ENCODE measurements at places on chromosomes 4 and X.

GRCh38 chr4:10584042-10584441 lies 100.5 kb downstream of the CLNK start:
- peak; percentile 2 for DNase-seq

GRCh38 chr4:118898684-118899138 lies 10.1 kb downstream of the SYNPO2 start:
- no peak for DNase-seq

DNA sequence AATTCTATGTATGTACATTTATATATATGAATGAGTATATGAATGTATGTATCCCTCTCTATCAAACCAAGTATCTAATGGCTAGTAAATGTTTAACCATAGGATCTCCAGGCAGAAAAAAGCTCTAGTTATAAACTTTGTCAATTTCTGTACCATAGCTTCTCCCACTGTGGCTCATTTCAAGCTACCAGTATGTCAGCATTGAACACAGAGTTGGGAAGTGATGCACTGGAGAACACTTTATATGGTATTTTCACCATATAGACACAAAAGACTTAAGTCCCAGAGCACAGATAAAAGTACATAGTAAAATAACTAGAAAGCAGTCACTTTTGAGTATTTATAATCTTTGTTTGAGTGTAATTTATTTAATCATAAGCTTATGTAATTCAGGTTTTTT lies 53.9 kb upstream of the ATP8A1 start:
- DNase-seq, result no peak

GRCh38 chrX:71910643-71910985 lies at the start of gene NHSL2:
Gene NHSL2, plus strand, starts transcription at chrX:71910845.
- no peak for DNase-seq

GRCh38 chrX:149296092-149296491 lies 209.0 kb downstream of the IDS start:
- DNase-seq, result no peak

DNA sequence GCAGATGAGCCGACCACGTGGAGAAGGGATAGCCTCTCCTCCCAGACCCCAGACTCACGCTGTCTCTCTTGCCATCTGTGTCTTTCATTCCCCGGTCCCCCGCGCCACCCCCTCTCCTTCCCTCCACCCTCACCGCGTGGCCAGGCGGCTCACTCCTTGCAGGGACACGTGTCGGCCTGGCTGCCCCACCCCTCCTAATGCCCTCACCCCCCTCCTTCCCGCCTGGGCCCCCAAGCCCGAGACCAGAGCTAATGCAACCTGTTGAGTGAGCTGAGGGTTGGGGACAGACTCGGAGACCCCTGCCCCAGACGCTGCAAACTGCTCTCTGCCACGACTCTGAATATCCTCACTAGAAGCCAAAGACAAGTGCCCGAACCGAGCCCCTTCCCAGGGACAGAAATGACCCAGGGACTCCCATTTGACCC lies 1.8 kb downstream of the SLC38A5 start:
- DNase-seq, result no peak

- DNase-seq, result no peak
Measured at GRCh38 chrX:45077748-45078424, 122.8 kb downstream of the DIPK2B start.

DNA sequence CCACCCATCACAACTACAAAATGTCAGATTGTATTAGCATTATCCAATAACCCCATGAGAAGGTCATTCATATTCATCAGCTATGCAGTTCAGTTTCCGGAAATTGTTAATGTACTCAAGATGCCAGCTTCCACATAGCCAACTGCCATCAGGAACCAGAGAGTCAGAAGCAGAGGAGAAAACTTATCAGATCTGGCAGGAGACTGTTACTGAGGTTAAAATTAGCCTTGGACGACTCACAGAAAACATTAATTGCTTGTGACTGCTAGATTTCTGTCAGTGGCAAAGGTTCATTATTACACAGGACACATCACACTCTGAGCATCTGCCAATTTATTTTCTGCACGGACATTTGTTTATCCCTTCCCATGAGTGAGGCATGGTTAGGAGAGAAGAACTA lies 352.8 kb downstream of the DHRSX start:
- DNase-seq, result no peak

DNA sequence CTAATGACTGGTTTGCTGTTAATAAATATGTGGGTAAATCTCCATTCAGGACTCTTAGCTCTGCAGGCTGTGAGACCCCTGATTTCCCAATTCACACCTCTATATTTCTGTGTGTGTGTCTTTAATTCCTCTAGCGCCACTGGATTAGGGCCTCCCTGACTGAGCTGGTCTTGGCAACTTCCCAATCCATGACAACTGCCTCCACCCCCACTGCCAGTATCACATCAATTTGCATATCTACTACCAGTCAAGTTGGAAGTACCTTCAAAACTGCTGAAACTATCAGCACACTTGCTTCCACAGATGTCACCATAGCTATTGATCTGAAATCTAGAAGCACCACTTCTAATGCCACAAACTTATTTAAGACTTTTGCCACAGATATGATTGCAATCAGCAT lies 27.6 kb downstream of the OPRPN start:
- no peak for DNase-seq

DNA sequence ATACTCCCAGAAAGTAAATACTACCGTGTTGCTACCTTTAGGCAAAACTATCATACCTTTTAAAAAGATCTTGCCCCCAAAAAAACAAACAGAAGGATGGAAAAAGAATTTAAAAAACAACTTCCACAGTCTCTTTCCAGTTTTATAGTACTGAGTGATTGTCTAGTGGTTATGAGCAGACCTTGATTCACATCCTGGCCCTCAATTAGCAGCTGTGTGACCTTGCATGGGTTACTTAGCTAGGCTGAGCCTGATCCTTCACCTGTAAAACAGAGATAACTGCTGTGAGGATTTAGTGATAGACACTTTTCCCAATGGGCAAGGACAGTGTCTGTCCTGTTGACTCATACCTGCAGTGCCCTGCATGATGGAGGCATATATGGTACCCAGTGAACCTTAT lies 49.0 kb downstream of the SMAD1 start:
- no peak for DNase-seq

DNA sequence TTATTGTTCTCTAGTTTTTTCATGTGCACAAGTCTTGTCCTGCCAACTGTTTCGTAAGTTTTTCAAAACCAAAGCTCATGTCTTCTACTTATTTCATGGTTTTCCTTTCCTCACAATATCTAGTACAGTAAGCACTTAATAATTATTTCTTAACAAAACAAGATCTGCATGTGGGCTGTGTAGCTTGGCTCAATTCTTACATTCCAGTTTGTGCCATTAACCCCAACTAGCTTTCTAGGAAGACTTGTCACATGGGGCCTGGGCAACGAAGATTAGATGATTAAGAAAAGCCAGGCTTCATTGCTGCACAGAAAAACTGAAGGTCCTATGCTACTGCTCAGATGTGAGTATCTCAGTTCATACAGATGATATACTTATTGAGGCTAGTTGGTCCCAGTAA lies 155.3 kb upstream of the TEX13A start:
- no peak for DNase-seq

DNA sequence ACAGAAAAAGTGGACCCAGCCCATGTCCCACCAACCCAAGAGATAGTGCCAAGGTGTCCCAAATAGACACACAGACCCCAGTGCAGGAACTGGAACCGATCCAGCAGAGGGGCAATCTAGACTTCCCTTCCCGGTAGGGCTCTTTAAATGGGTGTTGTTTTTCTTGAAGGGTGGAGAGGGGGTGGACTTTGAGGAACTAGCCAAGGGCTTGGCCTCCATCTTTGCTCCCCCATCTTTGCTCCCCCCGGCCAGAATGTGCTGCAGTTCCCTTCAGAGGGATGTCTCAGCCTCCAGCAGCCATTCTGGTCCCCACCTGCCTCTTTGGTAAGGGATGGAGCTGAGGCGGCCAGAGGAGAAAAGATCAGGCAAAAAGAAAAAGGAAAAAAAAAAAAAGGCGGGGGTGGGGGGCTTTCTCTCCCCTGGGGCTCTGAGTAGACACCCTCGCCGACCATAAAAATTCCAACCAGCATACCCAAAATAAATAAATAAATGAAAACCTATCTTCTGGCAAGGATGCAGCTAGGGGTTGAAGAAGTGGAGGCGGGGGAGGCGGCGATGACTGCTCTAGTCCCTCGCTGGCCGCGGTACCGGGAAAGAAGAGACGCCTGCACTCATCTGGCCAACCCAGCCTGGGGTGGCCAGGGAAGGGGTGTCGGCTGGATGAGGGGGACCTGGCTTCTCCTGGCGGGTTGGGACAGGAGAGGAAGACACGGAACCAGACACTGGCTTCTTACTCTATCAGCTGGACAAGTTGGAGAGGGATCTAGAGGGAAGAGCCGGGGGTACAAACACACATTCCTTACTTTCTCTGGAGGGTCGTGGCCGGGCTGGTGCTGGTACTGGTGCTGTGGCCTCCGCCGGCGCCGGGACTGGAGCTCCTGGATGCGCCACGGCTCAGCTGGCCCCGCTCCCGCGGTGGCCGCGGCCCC lies 38.5 kb upstream of the IQSEC2 start:
- no peak for DNase-seq

DNA sequence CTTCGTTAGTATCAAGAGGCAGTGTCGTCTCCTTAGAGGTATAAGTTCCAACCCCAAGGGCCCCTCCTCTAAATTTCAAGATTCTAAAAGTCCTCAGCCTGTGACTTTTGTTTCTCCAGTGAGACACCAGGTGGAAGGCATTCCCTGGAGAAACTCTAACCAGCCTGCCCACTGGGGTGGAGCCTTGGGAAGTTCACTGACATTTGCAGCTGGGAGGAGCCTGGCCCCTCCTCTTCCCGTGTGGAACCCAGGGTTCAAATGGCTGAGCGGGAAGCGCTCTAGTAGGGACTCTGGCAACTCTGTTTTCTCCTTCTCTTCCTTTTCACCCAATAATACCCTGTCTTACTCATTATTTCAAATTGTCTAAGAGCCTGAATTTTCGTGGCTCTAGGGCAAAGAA lies 325.0 kb downstream of the TLL1 start:
- no peak for DNase-seq

DNA sequence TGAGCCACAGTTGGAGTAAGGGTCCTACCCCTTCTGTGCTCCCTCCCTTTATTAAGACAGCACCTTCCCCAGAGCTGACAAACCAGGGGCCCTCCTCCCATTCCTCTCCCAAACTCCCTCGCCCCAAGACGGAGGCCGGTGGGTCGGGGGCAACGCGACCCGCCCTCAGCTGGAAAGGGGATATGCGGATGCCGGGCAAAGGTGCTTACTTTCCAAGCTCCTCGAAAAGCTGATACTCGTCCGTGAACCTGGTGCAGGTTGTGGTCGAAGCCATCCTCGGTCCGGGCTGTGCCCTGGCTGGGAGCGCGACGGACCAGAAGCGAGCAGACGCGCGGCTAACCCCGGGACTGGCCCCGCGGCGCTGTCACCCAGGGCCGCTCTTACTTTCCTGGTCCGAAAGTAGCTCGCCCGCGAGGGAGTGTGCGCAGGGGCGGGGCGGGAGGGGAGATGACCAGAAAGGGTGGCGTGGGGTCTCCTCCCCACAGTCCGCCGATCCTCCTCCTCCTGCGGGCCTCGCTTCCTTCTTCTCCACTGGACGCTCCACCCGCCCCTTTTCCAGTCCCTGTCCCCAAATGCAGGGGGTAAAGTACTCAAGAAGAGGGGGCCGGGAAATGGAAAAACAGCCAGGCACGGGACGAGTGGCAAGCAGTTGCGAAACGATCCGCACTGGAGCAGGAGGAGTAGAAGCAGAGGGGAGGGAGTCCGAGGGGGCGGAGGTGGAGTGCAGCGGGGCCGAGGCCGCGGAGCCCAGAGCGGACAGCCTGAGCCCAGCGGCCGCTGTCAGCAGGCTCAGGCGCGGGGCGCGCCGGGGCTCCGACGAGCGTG lies 531 bp downstream of the CAMK2D start:
- DNase-seq, result peak; percentile 46

DNA sequence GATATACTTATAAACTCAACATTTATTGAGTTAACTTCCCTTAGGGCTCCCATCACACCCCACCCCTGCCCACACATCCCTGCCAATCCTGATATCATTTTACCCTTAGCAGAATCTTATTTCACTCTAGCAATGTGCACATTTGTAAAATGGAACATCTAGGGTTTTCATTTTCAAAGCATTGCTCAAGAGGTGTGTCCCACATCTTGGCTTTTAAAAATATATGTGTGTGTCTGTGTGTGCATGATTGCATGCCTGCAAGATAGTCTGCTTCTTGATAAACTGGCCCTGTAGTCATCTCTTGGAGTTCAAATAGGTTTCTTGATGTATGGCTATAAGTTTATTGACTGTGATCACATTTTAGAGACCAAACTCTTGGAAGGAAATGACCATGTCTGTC lies 26.4 kb upstream of the EGF start:
- DNase-seq, result no peak

GRCh38 chr4:122762966-122763716 lies 30.6 kb downstream of the BBS12 start:
- no peak for DNase-seq

DNA sequence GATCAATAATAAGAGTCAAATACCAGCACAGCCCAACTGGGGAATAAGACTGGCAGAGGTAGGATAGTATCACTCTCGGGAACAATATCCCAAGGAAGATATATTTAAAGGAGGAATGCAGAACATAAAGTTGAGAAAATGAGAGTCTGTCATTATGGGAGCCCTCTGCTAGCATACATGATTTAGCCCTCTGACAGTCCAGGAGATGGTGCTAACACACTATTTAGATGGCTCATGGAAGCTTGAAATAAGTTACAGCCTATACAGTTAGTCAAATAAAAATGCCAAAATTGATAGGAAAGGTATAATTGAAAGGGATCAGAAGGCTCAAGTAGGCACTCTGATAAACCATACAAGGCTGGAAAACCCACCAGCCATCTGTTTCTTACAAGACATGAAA lies 201.0 kb upstream of the NEIL3 start:
- no peak for DNase-seq

DNA sequence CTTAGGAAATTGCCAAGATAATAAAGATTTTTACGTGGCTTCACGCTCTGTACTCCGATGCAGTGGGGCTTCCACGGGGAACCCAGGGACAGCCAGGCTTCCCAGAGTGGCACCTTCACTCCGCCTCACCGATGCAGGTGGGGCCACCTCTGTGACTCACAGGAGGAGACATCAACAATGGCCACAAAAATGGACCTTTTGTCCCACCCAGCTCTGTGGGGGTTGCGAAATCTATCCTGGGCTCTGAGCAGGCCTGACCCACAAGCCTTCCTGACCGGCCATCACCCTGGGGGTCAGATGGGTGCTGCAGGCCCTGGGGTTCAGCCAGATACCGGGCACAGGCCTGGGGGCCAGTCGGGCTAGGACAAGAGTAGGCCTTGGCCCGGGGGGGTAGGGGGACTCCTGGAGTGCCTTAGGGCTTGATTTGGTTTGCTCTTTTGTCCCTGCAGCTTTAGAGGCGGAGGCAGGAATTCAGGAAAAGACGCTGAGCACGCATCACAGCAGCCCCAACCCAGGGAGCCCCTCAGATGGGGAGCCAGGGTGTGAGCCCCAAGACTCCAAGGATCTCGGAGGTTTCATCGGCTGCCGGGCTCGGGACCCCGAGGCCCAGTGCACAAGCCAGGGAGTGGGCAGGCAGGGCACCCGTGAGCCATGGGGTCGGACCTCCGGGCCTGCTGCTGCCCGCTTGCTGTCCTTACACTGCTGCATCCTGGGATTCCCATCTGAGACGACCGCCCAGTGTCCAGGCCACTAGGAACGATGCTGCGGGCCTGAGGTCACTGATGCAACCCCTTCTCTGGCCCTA lies 136.5 kb upstream of the NKX1-1 start:
- DNase-seq, result no peak

- DNase-seq, result no peak
Measured at GRCh38 chr4:146488495-146489174, 33.1 kb downstream of the SLC10A7 start.
